ENCODE measurements at places on chromosomes 13 and 19.
A peak's percentile ranks its signal among the peaks of the same experiment; 100 is the strongest.

DNA sequence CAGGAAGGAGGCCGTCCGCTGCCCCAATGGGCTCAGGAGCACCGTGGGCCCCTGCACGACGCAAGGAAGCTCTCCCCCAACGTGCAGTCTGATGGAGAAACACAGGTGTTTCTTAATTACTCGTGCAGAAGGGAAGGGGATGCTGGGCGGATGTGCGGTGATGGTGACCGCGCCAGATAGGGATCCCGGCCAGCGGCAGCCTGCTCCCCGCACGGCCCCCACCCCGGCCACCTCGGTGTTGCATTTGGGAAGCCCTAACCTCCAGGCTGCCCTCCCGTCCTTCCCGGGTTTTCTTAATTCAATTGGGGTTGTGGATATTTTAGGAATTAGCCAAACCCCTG, 254.4 kb downstream of the ZNF536 start:
- no peak for DNase-seq

DNA sequence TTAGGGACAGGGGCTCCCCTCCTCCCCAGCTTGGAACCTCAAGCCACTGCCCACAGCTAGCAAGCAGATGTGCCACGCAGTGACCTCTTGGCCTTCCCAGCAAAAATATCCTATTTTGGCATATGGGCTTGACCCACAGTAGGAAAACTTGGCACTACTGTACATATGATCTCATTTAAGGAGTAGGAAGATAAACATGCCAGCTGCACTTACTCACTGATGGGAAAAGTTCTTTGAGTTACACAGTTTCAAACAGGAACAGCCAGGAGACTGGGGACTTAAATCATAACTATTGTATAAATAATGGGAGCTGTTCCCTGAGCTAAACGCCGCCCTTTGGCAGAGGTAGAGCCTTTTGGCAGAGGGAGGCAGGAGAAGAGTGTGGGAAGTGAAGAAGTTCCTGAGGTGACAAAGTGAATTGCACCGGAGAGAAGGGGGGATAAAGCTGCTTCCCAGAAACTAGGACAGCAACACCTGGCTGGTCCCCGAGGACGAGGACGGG, 6.1 kb downstream of the SACS start:
- DNase-seq, result no peak

DNA sequence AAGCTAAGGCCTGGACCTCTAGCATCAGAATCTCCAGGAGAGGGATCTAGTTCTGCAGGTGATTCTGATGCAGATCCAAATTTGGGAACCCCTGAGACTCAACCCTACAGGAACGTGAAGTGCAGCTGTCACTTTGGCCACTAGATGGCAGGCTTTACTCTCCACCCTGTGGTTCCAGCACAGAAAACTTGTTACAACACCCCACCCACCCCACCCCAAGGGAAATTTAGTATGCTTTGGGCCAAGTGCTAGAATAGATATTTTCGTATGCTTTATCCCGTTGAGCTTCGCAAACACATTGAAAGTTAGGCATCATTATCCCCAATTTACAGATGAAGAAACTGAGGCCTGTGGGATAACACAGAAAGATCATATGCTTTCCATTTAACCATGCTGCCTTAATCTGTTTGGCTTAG, 232.0 kb downstream of the B3GLCT start:
- DNase-seq, result peak; percentile 17

- DNase-seq, result no peak
These were observed 151.6 kb downstream of the GPC6 start for GRCh38 chr13:93378184-93378583.

- no peak for DNase-seq
These were observed 1.9 kb downstream of the KCTD12 start for GRCh38 chr13:76884186-76884906.

GRCh38 chr19:40594657-40595091, 6.5 kb upstream of the LTBP4 start:
- DNase-seq, result no peak

- no peak for DNase-seq
These were observed 250.6 kb downstream of the GPC6 start for GRCh38 chr13:93477238-93477637.

DNA sequence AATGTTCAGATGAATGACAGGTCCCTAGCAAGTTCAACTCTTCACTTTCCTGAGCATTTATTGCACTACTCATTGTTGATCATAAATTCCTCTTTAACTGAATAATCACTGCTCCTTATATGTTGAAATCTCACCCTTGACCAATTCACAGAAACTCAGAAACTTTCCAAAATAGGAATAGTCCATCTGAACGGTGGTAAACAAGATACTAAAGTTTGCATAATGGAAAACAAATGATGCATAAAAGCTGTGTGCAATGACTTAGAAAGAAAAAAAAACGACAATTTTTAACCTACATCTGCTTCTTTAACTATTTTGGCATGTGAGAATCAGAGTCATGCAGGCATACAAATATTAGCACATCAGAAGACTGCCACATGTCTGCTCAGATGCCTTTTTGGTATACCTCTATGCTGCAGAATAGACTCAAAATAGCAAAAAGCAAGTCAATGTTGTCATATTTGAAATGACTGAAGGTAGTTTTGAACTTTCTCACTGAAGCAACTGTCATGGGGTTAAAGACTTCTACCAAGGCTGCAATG, 34.8 kb downstream of the SLC10A2 start:
- DNase-seq, result no peak

DNA sequence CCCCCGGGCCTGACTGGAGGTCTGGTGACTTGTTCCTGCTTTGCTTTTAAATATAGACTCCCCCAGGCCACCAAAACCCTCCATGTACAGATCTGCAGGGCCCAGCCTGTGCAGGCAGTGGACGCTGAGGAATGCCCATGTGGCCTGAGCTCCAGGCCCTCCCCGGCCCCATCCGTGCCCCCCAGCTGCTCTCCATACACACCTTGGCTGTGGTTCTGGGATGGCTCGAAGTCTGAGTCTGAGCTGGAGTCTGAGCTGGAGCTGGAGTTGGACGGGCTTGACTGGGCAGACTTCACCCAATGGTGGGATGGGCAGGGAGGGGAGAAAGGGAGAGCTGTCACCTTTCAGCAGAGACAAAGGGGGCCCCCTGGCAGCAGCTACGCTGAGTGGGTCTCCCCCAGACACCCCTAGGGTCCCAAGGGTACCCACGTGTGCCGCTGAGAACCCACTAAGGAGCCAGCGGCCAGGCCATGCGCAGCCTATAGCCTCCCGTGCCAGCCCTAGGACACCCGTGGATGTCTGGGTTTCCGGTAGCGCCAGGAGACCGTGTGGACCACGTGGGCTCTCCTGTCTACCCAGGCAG, 61.9 kb downstream of the MLLT1 start:
- no peak for DNase-seq

DNA sequence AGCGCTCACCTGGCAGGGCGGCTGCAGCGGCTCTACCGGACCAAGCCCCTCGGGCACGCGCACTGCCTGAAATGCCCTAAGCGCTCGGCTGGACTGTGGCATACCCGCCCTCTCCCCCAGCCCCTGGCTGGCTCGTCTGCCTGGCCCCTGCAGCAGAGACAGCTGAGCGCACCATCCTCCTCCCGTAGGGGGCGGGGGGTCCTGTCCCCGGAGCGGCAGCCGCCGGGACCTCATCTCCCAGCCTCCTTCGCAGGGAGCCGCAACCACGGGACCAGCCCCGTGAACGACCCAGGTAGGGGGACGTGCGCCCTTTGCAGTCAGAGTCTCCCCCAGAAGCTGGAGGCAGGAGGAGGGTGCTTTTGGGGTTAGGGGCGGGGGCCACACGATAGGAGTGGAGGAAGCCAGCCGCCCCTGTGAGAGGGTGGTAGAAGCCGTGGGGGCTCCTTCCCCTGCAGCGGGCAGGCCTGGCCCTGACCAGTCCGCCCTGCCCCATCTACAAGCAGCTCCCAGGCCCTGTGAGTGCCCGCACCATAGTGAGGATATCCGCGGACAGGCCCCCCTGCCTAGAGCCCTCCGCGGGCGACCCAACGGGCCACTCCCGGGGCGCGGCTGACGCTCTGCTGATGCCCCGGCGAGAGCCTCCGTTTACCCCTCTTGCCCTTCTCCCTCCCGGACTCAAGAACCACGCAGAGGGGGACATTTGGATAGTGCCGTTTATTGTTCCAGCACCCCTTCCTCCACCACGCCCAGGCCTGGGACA, 34.2 kb downstream of the ZNF787 start:
- DNase-seq, result no peak

- no peak for DNase-seq
These were observed 1.2 kb upstream of the PALM3 start for GRCh38 chr19:14063105-14063504.

- no peak for DNase-seq
These were observed 40.7 kb downstream of the SMAD9 start for GRCh38 chr13:36879218-36879938.

DNA sequence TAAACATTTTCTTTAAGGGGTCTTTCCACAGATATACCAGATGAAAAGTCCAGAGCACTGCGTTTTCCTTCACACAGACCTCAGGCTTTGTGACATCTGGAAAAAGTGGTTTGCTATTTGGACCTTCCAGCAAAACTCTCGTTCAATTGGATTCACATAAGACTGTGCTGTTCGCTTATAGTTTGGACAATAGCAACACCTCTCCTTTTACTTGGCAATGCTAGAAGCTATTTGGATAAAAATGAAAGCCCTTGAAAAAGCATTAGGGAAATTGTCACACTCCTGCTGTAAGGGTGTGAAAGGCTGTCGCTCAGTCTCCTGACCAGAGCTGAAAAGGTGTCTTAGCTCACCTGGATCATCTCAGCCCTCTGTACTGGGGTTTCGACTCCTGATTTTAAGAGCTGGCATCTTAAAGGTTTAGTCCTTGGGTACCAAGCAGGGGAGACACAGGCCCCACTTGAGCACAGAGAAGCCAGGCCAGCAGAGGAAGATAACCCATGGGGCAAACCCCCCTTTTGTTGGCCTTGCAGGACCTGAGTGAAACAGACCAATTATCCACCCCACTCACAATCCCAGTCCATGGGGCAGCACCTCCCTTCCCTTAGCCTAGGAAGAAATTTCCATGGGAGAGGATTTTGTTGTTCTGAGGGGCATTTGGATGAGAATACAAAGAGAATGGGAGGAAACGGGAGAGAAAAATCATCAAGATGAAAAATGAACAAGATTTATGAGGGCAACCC, 257.6 kb downstream of the DLEU7 start:
- DNase-seq, result no peak

GRCh38 chr19:48393559-48394330, at the start of gene GRIN2D:
Gene GRIN2D (plus strand): TSS chr19:48393668. CDS start chr19:48398393, 4,725 bp downstream.
- DNase-seq, result no peak

DNA sequence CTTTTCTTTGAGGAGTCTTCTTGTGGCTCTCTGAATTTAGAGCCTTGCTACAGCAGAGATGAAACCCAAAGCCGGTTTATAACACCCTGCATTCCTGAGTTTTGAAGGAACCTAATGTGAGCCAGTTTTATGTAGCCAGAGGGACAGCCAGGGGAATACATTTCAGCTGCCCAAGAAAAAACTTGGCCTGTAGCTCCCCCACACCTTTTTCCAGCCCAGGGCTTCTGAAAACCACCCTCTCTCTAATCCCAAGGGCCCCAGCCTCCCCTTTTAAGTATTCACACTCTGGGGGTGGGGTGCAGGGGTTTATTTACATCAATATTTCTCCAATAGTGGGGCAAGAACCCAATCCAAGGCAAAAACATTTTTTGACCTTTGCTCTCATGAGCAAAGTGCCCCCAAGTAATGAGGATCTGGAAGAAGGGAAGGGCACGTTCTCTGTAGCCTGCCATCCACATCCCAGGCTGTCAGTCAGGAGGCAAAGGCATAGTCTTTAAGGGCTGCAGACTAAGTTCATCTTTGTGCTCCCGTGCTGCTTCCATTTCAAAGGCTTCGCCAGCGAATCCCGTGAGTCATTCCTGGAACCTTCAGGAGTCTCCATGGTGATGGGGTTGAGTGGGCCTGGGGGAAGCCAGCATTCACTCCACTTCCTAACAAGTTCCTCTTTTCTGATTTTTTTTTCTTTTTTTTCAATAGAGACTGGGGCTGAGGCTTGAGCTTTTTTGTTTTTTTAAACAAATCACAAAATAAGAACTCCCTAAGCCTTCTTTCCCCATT, 33.2 kb upstream of the MEDAG start:
- no peak for DNase-seq

DNA sequence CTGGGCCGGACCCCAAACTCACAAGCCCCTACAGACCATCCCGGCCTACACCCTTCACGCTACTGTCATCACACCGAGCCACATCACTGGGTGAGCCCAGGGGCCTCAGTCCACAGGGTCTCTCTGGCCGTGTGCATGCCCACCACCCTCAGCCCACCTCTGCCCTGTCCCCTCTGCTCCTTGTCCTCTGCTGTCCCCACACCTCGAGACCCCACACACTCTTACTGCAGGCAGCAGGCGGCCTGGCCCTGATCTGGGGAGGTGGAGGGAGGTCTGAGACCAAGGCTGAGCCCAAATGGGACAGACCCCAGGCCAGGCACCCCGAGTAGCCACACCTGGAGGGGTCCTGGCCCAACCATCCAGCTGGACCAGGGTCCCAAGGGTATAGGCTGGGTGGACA, 35.2 kb downstream of the PEPD start:
- DNase-seq, result no peak

DNA sequence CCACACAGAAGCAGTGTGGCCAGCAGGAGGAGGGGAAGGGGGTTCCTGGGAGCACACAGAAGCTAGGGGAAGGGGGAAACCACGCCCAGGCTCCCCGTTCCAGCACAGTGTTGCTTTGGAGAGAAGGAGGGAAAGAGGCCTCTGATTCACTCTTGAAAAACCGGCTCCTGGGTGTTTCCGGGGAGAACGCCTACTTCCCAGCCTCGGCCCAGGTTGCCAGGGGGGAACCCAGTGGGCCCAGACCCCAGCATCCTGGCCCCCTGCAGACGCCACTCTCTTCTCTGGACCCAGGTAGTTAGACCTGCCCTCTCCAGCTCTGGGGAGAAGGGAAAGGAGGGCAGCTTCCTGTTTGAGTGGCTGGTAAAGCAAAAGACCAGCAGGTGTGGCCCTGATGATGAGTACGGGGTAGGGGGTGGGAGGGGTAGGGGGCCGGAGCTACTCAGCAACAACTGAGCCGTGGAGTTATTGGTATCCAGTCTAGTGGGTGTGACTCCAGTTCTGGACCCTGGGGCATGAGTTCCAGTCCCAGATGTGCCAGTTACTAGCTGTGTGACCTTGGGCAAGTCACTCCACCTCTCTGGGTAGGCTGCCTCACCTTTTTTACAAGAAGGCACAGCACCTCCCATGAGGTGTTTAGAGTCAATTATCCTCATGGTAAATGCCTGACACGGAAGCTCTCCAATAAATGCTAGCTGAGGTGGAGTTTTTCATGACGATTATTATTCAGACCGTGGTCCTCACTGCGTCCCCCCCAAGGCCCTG, 836 bp downstream of the GIPC1 start:
- DNase-seq, result no peak

DNA sequence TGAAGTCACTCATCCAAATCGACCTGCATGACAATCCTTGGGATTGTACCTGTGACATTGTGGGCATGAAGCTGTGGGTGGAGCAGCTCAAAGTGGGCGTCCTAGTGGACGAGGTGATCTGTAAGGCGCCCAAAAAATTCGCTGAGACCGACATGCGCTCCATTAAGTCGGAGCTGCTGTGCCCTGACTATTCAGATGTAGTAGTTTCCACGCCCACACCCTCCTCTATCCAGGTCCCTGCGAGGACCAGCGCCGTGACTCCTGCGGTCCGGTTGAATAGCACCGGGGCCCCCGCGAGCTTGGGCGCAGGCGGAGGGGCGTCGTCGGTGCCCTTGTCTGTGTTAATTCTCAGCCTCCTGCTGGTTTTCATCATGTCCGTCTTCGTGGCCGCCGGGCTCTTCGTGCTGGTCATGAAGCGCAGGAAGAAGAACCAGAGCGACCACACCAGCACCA, 5.9 kb downstream of the SLITRK5 start:
- DNase-seq, result no peak
